ENCODE measurements at places on chromosomes 5 and 9.
A peak's percentile ranks its signal among the peaks of the same experiment; 100 is the strongest.

GRCh38 chr9:30967476-30967875, 1417.0 kb upstream of the ACO1 start:
- DNase-seq: no peak

GRCh38 chr5:118371973-118372831, 616.1 kb downstream of the DTWD2 start:
- DNase-seq: no peak

GRCh38 chr9:35928591-35929452, 19.5 kb downstream of the SPAAR start:
- DNase-seq: no peak

GRCh38 chr5:170475294-170476000, 28.4 kb upstream of the KCNIP1 start:
- DNase-seq: no peak

GRCh38 chr5:165525271-165525670, 2019.9 kb downstream of the MAT2B start:
- DNase-seq: no peak

DNA sequence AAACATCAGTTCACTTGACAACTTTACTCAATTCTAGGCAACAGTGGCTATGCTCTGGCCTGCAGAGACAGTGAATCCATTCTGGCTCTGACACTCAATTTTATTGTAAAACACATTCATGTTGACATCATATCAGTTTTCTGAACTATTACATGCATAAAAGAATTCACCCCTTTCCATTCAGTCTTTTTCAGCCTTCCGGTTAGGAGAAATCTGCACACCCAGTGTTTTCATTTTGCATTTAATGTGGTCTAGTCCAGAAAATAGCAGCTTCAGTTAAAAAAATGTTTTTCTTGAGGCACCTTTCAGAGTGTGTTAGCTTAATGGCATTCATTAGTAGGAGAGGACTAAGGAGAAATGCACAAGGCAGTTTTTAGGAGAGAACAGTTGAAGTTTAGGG, 95.1 kb downstream of the PBX3 start:
- DNase-seq: no peak

- DNase-seq: peak; percentile 78
These were observed at the start of gene ZFP62 for GRCh38 chr5:180860887-180861822. ZFP62 (minus strand) TSS chr5:180861276; CDS start chr5:180861219, 57 bp downstream.

DNA sequence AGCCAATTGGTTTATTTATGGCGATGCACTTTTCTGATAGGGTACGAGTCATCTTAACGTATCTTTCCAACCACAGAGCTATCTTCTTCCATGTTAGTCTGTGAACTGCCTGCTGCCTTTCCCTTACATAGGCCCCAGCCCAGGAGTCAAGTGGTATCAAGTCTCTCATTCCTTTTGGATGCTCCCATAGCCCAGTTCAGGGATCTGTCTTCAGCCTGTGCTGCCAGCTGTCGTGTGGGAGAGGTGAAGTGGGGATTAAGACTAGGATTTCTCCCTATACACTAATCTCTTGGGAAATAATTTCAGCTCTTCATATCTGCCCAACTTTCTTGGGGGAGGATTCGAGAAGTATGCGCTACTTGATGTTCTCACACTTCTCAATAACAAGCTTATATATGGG, 475.7 kb downstream of the EBF1 start:
- DNase-seq: no peak

DNA sequence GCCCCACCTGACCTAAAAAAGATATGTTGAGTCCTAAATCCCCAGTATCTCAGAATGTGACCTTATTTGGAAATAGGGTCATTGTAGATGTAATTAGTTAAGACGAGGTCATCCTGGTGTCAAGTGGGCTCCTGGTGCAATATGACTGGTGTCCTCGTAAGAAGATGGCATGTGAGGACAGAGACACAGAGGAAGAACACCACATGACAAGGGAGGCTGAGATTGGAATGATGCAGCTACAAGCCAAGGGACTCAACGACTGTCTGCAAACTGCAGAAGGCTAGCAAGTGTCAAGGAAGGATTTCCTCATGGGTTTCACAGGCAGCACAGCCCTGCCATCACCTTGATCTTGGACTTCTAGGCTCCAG, 100.4 kb upstream of the DAP start:
- no peak for DNase-seq

DNA sequence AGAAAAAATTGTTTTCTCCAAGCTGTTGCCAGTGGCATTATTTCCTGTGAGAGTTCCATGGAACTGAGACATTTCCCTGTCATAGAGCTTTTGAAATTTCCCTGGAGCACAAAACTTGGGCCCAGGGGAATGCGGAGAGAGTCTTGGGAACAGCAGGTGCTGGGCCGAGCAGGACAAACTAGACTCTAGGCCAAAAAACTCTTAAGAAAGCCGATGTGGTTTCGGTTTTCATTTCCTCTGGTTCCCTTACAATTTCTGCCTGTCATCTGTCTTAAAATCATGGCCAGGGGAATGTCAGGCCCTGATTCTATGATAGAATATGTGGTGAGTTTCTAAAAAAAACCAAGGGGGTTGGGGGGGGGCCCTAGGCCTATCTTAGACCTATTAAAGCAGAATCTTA, 4.6 kb downstream of the SLC35A4 start:
- no peak for DNase-seq

DNA sequence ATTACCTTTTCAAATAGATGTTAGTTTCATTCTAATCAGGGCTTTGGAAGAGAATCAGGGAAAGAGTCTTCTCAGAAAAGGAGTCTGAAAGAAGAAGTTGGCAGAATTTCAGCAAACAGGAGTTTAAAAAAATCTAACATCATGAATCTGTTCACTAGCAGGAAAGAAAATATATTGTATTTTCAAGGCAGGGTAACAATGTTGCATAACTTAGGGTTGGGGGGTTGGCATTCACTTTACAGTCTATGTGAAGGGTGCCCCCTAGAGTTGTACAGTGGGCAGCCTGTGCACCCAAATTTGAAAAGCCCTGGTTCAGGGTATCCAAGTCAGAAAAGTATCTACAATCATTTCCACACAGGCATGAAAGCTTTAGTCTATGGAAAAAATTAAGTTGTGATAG, 348.4 kb upstream of the SLC30A5 start:
- DNase-seq: no peak

DNA sequence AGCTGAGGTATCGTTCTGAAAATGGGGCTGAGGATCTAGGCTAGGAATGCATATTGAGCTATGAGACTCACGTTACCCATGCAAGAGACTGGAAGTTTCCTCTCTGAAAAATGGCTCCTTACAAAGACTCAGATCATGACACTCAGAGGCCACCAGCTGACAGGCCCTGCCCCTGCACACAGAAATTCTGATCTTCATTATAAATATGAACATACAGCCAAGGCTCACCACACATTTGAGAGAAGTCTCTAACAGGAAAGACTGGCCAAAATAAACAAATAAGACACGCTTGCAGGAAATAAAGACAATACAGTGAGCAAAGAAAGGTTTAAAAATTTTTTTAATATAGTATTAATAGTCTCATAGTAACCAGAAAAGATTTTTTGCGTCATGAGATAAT, 365.9 kb downstream of the NFIB start:
- no peak for DNase-seq

DNA sequence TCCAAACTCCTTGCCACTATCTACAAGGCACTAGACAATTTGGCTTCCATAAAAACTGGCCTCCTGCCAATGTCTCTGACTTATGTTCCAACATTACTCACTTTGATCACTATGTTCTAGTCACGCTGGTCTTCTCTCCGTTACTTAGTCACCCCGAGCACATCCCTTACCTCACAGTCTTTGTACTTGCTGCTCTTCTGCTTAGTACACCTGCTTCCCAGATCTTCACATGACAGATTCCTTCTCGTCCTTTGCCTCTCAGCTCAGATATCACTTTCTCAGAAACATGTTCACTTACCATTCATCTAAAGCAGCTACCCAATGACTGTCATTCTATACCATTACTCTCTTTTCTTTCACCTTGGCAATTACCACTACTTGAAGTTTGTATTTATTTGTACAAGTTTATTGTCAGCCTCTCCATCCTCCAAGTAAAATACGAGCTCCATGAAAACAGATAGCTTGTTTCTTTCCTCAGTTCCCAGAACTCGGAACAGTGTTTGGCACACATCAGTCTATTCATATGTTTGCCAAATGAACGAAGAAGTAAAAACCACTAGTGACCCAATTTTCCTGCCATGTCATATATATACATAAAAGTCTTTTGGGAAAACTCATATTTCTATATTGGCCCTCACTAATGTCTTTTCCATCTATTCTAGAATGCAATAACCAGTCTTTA, 5.9 kb upstream of the SLC22A5 start:
- no peak for DNase-seq

DNA sequence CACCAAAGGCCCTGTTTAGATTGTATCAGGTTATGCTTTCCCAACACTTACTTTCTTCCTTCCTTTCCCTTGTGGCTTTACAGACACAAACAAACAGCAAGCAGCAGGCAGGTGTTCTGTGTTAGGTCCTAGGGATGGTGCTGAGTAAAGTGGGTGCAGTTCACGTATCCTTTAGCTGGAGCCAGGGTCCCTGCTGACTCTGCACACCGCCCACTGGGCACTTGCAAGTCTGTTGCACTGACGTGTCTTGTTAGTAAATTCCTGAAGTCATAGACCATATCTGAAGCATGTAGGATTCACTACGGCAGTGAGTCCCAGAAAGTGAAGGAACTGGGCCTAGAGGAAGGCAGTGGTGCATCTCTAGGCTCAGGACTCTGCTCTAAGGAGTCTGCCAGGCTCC, 96.5 kb downstream of the DAPK1 start:
- DNase-seq: no peak

GRCh38 chr9:77649109-77649812, 1.1 kb upstream of the GNA14 start:
- DNase-seq: no peak

GRCh38 chr5:31639481-31640411, 815 bp downstream of the PDZD2 start:
- peak; percentile 15 for DNase-seq

DNA sequence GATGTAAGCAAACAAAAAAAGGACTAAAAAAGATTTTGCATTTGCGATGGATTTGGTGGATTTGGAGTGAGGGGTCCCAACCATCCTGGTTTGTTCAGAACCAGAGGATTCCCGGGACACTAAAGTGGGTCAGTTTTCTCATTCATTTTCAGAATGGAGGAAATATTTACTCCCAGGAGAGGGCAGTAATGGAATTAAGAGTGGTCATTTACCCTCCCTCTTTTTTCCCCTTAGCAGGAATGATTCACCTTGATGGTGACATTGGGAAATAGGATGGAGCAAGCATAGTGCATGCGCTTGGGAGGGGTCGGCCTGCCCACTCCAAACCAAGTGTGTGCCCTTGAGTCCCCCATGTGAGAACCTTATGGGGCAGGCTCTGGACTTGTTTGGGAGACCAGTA, 164.2 kb upstream of the PUM3 start:
- no peak for DNase-seq

DNA sequence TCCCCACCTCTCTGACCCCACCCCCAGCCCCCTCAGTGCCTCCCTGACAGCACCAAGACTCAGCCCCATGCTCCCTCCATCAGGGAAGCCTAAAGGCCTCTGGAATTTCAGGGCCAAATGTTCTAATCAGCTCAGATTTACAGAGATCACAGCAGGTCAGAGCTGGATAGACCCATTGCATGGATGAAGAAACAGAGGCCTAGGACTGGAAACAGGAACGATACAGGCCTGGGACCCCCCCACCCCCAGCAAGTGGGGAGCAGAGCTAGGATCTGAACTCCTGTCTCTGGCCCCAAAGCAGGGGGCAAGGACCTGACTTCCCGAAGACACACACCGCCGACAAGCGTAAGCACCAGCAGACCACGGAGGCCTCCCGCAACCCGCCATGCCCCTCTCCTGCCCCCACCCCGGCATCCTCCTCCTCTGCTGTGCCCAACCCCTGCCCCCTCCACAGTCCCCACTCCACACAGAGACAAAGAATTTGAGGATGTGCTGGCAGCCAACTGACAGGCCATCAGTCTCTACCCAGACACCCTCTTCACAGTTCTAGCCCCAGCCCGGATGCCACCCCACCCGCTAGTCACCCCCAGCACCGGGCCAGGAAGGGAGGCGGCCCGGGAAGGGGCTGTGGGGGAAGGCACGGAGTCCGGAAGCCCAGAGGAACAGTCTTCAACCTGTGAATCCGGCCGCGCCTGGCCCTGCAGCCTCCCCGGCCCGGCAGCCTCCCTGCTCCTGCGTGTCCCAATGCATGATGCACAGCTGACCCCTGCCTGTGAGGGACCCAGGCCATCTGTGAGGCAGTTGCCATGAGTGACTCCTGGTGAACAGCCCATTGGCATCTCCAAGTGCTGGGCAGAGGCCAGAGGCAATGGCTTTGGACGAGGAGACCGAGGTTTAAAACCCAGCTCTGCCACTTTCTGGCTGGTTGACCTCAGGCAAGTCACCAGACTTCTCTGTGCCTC, 31.3 kb downstream of the NDUFA8 start:
- no peak for DNase-seq
